GM12865 (cell line): ENCODE measurements at places on chromosomes 11 and 22.

DNA sequence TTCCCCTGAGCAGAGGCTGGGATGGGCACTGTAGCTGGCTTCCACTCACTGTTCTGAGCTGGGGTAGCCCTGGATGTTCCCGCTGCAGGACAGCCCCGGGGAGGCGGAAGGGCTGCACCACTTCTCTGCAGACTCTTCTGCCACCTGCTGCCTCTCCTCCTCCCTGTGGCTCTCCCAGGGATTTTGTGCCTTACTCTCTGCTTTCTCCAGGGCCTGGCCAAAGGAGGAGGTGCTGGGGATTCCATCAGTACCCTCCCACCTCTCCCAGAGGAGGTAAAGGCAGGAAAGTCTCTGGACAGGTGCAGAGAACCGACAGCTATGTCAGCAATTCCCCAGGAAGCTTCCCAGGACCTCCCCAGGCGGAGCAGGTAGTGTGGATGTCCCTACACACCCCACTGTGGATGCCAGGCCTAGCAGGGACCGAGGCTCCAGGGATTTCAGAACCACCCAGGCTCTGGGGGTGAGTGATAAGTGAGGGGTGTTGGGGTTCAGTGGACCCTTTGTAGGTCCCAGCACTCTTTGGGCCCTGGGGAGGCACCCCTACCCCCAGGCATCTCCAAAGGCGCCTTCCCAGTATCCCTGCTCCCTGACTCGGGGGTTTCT lies 11.3 kb downstream of the DUSP8 start:
- no peak for DNase-seq

DNA sequence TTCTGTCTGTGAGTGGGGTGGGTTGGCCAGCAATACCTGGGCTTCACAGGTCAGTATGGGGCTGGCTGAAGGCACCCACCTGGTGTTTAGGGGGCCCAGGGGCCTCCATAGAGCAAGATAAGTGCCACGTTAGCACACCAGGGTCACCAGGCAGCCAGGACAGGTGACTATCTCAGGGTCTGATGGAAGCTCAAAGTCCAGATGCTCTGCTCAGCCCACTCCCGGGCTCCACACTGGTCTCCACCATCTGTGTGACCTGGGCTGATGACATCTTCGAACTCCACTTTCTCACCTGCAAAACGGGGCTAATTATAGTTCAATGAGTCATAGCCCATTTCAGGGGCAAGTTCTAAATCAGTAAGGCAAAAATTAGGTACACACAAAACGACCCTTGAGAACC lies 39.4 kb upstream of the PRDM11 start:
- DNase-seq: no peak

GRCh38 chr22:33020721-33021120 lies 37.5 kb downstream of the SYN3 start:
- no peak for DNase-seq

DNA sequence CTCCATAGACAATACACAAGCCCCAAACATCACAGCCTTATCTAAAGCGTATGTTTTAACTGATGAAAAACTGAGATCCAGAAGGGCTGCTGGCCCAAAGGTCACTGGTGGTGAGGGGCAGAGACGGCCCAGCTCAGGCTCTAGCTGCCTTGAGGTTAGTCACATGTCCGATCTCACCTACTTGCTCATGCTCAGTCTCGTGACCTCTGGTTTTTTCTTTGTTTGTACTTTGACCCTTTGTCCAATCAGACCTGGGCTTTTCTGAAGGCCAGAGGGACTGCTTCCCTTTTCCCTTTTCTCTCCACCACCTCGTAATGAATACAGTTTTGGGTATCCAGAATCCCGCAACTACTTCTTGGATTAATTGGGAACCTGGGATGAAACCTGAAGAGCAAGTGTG lies 28.6 kb downstream of the MMP20 start:
- no peak for DNase-seq

DNA sequence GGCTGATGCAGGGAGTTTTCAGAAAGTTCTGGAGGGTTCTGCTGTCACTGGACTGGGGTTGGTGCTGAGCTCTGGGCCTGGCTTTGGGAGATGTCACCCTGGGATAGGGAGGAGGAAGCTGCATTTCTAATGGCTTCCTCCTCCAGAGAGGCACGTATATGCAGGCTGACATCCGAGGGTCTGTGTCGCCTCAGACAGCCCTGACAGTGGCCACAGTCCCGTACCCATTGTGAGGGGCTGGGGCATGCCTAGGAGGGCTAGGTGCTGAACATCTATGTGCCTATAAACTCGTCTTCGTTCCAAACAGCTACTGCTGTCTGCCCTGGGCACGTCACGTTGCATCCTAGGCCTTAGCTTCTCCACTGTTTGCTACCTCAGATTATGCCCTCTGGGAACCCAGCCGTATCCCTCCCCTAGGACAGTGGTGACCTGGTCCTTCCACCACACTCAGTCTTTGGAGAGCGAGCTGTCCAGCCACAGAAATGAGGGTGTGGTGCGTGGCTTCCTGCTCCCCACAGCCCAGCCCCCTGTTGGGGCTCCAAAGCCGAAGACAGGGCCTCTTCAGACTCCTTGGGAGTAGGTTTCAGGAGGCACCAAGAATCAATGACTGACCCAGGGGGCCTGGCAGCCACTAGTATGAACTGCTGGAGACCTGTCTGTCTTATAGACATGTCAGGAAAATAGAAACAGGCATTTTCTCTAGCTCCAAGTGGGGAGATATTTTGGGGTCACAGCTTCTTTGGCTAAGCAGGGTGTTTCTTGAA lies 26.4 kb downstream of the ADAMTS15 start:
- no peak for DNase-seq

DNA sequence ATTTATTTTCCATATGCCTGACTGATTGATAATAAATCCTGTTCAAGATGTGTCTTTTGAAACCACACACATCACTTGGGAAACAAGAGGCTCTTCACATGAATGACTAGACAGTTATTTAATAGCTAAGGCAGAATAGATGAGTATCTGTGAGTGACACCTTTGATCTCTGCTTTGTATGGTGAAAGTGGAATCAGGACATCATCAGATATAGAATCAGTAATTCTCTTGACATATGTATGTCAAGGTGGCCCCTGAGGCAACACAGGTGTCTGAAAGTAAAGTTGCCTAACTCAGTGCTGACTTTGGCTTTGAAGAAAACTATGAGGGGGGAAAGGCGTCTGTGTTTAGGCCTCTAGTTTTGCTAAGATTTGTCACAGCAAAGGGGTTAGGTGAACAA lies 11.5 kb upstream of the CASP4 start:
- no peak for DNase-seq

DNA sequence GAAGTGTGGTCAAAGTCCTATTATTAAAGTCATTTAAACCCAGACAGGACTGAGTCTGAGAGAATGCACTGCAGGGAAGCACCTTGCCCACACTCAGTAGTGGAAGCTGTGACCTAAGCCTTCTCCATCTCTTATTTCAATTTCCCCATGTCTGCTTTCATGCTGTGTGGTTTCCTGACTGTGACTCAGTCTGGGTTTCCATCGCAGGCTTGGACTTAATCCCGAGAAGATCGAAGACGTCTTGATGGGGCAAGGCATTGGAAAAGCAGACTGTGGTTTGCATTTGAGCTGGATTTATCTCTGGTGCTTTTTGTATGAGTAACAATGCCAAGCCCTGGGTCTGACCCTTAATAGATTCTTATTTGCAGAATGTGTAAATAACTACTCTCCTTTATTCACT lies 238.9 kb downstream of the NTM start:
- no peak for DNase-seq

DNA sequence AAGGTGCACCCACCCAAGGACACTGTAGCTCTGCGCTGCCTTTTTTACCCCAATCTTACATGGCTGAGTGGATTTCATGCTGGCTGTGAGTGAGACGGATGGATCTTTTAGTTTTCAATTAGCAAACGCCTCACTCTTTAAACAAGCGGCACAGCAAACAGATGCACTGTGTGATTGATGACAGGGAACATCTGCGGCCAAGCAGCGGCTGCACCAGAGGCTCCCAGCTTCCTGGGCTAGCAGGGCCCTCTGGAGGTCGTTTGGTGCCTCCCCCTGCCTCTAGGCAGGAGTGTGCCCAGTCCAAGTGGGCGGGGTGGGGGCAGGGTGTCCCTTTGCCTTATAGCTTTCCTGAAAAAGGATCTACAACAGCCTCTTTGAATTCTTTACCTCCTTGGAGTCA lies 2.1 kb upstream of the DRD2 start:
- DNase-seq: peak; percentile 7

DNA sequence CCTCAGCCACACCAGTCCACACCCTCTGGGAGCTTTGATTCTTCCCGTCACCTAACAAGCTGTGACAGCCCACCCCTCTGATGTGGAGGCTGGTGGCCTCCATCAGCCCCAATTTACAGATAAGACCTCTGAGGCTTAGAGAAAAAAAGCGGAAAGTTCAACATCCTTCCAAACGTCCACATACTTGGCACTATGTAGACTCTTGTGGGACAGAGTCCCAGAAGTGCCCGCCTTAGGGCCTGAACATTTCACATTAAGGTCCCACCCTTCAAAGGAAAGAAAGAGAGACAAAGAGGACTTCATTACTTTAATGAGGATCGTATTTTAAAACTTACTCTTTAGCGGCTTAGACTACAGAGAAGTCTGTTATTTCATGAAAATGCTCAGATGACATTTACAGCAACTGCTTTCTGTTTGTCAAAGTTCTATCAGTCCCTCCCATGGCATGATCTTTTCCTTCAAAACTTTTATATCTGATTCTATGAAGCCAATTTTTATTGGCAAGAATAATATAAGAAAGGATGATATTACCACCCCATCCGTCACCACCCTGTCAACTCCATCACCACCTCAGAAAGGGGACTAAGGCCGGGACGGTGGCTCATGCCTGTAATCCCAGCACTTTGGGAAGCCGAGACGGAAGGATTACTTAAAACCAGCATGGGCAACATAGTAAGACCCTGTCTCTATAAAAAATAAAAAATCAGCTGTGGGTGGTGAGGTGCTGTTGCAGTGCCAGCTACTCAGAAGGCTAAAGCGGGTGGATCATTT lies 15.7 kb upstream of the SCGB1A1 start:
- DNase-seq: no peak

GRCh38 chr11:29161191-29161590 lies 855.6 kb downstream of the KCNA4 start:
- DNase-seq: no peak

- DNase-seq: no peak
Measured at GRCh38 chr11:78195917-78196560, 7.3 kb downstream of the USP35 start.

DNA sequence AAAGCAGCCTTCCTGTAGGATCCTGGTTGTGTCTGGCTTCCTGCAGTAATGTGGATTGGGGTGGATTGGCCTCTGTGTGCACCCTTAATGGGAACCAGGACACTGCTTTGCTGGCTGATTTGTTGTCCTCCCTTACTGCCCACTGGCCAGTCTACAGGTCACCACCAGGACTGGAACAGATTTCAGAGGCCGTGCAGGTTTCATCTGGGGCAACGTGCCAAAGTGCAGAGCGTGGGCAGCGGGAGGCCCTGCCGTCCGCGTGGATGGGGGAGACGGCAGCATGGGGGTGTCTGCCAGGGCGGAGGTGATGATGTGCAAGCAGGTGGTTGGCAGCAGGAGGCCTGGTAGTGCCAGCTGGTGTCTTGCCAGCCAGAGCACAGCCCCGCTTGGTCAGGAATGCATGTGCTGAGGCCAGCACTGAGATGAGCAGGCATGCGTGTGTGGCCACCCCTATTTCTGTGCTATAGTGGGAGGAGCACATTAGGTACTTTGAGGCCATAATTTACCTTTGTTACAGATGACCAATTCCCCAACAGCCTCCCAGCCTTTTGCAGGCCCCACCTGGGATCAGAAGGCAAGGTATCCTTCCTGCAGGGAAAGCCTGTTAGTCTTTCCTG lies 24.3 kb downstream of the BCR start:
- no peak for DNase-seq

- DNase-seq: no peak
Measured at GRCh38 chr22:26890870-26891269, 233.5 kb downstream of the MIAT start.

DNA sequence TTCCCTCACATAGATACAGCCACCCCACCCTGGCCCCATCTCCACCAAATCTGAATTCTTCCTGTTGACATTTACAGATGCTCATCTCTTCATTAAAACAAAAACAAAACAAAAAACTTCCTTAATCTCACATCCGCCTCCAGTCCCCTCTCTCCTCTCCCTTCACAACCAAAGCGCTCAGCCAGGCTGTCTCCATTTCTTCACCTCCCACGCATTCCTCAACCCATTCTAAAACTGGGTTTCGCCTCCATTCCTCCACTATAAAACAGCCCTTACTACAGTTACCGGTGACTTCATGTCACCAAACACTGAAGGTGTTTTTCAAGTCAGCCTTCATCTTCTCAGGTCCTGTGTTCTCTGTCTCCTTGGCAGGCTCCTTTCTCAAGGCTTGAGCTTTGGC lies 9.6 kb downstream of the BACE1-AS start:
- no peak for DNase-seq

DNA sequence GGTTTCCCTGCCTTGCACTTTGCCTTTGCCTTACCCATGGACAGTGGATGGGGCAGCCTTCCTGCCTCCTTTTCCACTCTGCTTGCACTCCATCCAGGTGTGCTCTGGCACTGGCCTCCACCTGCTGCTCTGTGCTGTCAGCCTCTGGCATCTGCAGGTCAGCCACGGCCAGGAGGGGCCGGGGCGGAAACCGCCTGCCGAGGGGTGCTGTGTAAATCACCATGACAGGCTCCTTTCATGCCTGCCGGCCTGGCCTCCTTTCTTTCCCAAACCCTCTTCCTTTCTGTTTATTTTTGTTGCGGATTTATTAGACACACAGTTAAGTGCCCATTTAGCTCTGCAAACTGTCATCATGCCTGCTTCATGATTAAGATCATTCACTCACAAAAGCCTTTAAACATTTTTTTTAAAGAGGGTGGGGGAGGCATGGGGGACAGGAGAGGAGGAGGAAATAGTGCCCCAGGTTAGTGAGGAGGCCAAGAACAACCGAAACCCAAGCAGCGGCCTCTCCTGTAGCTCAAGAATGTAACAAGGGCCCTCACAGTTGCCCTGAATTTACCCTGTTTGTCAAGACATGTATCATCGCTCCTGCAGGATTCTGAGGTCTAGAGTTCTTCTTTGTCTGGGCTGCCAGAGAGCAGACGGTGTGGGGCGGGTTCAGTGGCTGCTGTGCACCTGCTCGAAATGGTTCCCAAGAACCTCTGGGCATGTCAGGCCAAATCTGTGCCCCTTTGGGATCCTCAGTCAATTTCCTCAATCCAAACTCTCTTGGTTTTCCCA lies 83.3 kb downstream of the BARX2 start:
- no peak for DNase-seq

DNA sequence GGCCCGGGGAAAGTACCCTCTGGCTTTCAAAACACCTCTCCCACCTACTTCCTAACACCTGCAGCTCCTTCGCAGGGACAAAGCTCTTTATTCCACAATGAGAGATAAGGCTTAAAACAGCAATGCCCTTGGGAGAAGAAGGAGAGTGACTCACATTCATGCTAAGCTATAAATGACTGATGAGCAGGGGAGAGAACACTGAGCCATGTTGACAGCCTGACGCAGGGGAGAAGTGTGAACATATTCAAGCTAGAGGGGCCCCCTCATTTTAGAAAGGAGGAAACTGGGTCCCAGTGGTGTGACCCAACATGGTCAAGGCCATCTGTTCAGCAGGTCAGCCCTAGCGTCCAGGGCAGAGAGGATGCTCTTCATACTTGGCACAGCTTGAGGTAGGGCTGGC lies 171.8 kb downstream of the DSCAML1 start:
- no peak for DNase-seq
